Activated T-helper 1 cell treated with anti-CD3 and anti-CD28 coated beads, Interleukin-2, amount 50 U/mL, for 16 hours (primary cell): ENCODE measurements at places on chromosomes 11 and 22.

GRCh38 chr11:129418039-129418438 is 42.4 kb downstream of the BARX2 start:
- DNase-seq = no peak

DNA sequence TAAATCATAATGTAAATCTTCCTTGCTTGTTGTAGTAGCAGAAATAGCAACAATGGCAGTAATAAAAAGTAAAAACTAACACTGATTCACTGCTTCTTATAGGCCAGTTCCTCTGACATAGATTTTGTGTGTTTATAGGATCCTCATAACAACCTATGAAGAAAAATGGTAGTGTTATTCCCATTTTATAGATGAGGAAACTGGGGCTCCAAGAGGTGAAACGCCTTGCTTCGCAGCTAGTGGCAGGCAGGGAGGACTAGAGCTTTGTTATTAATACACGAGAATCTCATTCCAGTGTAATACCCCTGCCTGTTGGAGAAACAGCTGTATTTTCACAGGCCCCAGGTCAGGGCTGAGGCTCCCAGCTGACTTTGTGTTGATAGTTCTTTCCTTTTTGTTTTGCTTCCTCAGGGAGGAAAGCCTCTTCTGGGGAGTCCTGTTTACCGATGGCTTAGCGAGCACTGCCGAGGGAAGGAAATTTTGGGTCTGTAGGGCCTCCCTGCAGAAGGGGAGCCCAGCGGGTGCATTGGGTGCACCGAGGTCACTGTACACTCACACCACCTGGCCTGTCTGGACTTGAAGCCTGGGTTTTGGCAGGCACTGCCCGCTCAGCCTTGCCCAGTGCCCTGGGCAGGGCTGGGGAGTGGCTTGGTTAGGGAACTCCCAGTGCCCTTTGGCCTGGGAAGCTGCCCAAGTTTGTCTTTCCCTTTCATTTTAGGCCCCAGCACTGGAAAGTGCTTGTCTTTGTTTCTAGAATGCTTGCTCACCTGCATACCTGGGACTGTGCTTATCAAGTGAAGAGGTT is 13.5 kb downstream of the KIAA1671 start:
- no peak for DNase-seq

DNA sequence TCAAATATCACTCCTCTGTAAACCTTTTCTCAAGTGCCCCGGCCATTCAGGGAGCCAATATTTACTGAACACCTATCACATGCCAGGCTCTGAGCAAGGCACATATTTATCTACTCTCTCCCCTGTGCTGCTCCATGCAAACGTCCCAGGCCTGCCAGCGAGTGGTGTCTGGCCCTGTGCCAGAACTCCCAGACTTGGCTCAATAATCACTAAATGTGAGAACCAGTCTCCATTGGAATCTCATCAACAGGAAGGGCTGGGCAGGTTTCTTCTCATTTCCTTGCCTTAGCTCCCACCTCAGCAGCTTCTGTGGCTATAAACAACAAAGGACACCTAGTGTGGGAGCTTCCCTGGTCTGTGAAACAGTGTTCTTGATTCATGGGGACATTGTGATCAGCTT is 21.7 kb downstream of the RASSF10 start:
- no peak for DNase-seq

GRCh38 chr11:131065435-131066413 is 149.4 kb upstream of the SNX19 start:
- DNase-seq = no peak

- no peak for DNase-seq
These were observed 117.4 kb upstream of the TMEM45B start for GRCh38 chr11:129698212-129698611.

DNA sequence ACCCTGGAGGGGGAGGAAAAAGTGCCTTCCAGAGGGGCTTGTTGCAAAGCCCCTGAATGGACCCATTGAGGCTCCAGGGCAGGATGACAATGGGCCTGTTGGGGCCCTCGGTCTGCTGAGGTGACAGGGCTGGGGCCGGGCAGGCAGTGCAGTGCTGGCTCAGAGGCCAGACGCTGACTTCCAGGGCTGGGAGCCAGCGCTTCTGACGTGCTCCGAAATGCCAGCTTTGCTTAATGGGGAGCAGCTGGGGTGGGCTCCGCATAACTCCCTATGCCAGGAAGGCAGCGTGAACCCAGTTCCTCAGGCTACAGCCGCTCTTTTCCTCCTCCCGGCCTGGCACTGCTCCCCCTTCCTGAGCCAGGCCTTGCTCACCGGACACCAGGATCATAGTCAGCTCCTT is 17.7 kb downstream of the NAV2 start:
- no peak for DNase-seq

DNA sequence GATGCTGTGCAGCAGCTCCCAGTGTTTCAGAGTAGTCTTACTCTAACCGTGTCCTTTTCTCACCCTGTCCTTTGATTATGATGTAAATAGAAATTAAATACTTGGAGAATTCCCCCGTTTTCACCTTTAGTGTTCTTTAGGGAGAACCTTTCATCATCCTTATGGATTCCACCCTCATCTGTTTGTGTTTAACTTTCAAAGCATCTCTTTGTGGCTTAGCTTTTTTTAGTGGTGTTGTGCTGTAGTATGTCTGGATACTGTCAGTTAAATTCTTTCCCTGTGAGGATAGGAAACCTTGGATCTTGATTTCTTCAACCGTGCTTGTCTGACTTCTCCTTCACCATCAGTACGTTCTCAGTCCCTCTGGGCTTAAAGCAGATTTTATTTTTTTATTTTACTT is 48.5 kb downstream of the PPP6R3 start:
- DNase-seq = no peak

DNA sequence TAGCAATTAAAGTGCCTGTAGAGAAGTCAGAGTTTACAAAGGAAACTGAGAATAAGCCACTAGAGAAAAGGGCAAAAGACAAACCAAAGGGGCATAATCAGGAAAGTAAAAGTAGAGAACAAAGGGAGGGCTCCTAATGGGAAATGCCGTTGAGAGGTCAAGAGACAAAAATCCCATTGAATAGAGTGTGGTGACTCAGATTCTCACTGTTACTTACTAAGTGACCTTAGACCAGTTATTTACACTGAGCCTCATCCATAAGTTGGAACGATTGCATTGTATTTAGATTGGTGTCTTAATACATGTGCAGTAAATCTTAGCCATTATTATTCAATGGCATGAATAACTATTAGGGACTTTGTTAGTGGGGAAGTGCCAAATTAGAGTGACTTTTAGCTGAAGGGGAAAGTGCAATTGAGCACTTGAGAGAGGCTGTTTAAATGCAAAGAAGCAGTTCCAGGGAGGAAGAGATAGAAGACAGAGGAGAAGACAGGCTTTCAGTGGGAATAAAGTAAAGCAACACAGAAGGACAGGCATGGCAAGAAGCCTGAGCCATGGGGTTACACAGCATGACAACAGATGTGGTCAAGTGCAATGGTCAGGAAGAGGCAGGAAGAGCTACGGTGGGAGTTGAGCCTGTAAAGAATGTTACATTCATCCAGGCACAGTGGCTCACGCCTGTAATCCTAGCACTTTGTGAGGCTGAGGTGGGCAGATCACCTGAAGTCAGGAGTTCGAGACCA is 82.6 kb downstream of the UBASH3B start:
- no peak for DNase-seq

GRCh38 chr11:42524534-42525227 is 787.1 kb upstream of the API5 start:
- DNase-seq = no peak

GRCh38 chr11:44825058-44825785 is 98.5 kb downstream of the TSPAN18 start:
- no peak for DNase-seq

GRCh38 chr11:79021601-79022000 is 419.2 kb downstream of the TENM4 start:
- no peak for DNase-seq

DNA sequence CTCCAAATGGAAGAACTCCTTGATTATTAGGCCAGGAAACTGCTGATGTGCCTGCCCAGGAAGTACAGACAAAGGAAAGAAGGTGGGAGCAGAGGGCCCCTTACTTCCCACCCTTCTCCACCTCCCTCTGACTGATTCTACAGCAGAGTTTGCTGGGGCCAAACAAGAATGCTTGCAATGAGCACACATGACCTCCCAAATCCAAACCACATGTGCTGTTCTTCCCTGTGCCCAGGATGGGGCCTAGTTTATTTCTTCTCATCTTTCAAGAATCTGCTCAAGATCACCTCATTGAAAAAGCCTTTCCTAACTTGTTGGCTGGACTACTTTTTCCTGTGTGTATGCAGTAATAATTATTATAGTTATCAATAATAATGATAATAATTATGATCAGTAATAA is 286.1 kb downstream of the RAB38 start:
- DNase-seq = no peak

GRCh38 chr22:49979587-49980264 is 19.2 kb downstream of the PIM3 start:
- DNase-seq = no peak

- no peak for DNase-seq
These were observed 21.4 kb downstream of the TSSC4 start for GRCh38 chr11:2421996-2422395.

GRCh38 chr22:39368461-39368911 is 18.7 kb downstream of the SYNGR1 start:
- no peak for DNase-seq

DNA sequence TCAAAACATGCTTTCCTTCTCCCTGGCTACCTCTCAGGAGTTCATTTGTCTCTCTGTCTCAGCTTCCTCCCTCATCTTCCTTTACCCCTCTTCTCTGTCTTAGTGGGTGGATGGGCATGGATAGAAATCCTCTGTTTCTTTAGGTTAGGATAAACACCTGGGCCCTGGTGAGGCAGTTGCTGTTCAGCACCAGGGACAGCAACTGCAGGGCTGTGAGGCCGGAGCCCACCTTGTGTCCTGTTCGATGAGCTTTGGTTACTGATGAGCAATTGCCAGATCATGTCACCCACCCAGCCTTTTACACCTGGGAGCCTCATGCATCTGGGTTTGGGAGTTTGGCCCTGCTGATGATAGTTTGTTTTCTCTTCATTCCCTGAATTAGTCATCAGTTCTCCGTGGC is 6.1 kb upstream of the CRYBB3 start:
- no peak for DNase-seq
